T-helper 9 cell (primary cell): ENCODE measurements at places on chromosomes 2 and 18.

DNA sequence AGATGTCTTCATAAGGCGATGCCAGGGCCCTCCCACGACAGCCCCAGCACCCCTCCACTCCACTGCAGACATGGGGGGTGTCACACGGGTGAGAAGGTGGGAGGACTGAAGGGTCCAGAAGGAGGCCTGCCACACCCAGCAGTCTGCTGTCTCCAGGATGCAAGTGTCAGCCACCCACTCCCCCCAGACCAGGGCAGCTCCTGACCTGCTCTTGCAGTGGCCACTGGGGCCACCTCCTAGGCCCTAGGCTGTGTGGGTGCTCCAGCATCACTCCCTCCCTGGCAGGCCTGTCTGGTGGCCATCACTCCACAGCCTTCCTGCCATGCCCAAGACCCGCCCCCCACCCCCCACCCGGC, 171.0 kb downstream of the CELF4 start:
- DNase-seq = no peak

- no peak for DNase-seq
Observed at GRCh38 chr2:102340778-102341177, 14.8 kb upstream of the IL18R1 start.

DNA sequence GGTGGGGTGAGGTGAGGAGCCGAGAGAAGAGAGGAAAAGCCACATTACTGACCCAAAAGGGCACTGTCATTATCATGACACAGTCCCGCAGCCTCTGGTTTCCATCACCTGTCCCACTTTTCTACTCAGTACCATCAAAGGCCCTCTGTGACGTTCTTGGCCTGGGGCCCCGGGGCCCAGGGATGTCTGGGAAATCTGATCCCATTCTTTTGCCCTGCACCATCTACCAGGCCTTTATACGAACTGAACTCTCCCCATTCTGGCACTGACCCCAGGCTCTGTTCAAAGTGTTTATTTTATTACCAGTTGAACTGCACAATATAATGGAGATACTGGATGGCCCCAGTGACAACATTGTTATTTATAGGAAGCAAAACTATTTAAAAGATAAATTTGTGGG, 89.1 kb downstream of the COL6A3 start:
- DNase-seq = no peak

DNA sequence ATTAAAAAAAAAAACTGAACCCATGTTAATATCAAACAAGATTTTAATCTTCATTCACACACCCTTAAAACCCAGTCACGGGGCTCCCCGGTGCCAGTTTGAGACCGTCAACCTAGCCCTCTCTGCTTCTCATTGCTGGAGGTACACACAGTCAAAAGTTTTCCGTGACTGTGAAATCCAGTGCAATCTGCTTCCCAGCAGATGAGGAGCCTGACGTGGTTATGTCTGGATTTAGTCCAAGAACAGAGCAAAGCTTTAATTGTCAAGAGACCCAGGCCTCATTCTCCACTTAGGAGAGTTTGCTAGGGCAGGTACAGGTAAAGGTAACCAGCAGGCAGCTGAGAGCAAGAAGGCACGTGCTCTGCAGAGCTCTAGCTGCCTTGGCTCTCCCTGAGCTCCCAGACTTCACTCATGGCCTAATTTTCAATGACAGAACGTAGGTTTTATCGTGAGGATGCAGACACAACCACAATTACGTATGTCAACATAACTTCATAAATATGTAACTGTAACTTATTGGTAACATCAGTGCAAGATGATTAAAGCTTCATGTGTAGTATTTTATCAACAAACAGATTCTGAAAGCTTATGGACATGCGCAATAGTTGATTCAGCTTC, 56.3 kb downstream of the SLC16A14 start:
- no peak for DNase-seq

GRCh38 chr2:74448771-74449170, 6.1 kb upstream of the INO80B start:
- no peak for DNase-seq

DNA sequence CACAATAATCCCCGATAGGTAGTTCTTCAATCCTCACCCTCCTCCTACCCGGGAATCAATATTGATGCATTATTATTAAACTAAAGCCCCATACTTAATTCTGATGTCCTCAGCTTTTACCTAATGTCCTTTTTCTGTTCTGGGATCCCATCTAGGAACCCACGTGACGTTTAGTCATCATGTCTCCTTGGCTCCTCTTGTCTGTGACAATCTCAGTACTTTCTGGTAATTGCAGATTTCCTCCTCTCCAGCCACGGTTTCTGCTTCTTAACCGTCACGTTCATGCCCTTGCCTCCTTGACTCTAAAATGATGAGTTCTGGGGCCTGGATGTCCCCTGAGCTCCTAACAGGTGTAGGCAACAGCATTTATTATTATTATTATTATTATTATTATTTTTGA, 2.9 kb upstream of the DGKD start:
- DNase-seq = no peak

- DNase-seq = no peak
Observed at GRCh38 chr2:173568054-173568453, 213.4 kb downstream of the CDCA7 start.

GRCh38 chr2:66412874-66413273, 22.1 kb upstream of the MEIS1 start:
- DNase-seq = no peak

DNA sequence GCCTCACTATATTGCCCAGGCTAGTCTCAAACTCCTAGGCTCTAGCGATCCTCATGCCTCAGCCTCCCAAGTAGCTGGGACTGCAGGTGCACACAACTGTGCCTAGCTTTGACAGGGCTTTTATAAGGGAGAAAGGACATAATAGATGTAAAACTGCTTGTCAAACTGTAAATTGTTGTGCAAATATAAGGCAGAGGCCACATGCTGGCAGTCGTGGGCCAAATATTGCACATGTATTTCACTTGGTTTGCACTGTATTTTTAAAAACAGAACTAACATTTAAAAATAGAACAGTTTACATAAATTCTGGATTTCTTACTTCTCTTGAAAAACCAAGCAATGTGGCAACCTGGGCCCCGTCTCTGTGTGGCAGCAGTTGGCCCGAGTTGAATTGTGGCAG, 31.2 kb upstream of the MYO3B start:
- DNase-seq = no peak

DNA sequence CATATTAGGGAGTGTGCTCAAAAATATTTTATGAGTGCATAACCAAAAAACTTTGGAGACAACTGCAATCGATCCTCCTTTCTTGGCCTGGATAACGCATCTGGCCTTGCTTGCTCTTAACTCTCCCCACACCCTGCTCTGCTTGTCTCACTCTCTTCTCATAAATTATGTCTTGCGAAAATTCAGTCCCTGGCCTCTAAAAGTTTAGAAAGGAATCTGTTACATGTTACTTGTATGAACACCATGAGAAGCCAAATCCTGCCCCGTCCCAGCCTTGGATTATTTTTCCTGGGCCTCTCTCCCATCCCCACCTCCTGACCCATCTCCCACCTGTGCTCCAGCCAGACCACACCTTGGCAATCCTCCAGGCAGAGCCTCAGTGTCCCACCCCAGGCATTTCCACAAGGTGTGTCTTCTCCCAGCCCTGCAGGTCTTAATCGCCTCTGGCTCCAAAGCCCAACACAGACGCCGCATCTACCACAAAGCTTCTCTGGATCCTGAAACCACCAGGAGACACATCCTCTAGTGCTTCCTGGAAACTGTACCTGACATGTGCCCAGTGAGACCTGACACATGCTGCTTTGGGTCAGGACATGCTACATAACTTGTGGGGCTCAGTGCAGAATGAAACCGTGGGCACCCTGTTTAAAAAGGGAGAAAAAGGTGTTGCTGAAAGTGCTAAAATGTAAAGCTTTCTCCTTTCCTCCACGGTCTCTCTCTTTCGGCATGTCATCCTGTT, 99.6 kb upstream of the ST3GAL5 start:
- no peak for DNase-seq

DNA sequence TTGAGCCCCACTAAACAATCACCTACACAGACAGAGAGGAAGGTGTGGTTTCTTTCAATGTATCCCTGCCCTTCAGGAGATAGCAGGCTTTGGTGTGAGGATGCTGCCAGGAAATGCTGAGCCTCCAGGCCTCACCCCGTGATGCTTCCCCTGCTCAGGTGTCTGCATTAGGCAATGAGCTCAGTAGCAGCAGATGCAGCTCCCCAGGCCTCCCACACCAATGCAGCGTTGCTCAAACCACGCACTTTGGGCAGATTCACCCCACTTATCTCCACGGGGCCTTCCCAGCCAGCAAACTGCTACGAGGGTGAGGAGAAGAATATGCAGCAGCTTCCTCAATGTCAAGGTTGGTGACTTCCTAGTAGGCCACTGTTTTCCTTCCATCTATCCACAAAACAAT, 229.3 kb upstream of the PXDN start:
- no peak for DNase-seq

DNA sequence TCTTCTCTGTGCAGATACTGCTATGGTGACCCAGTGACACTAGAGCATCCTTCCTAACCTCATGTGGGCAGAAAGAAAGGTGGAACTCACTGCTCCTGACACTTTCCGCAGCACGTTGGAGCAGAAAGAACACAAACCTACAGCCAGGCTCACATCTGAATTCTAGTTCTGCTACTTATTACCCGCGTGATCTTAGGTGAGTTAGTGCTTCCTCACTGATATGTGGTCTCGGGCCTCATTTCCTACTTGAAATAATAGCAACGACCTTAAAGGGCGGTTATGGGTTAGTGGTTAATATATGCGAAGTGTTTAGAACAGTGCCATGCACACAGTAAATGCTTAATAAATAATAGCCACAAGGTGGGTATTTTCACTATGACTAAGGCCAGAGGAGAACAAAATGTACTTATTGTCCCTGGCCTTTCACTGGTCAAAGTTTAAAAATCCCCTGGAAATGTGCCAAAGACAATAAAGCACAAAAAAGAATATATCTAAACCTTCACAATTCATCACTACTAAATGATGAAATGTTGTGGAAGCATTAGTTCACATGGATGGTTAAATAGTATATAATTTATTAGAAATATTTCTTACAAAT, 66.6 kb downstream of the MYOM1 start:
- DNase-seq = no peak
